NCI-H2107 (cell line): ENCODE measurements at places on chromosomes 6 and 20.

- peak; percentile 11 for DNase-seq
Observed at GRCh38 chr20:17873410-17874270, 95.0 kb downstream of the SNX5 start.

DNA sequence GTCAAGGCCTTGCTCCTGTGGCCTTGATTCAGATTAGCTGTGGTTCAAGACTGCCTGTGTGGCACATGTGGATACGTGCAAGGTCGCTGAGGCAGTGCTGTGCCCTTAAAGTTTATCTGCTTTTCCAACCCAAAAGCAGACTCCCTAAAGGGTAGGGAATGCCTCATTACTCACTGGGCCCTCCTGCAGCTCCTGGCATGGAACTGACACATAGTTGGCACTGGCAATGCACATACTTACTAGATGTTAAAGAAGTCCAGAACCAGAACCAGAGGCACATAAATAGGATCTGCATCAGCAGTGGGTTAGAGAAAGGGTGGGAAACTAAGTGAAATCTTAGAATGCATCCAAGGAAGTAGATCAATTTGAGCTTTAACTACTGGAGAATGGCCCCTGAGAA is 90.6 kb upstream of the MLN start:
- DNase-seq = no peak

GRCh38 chr6:99491171-99491570 is 24.1 kb downstream of the USP45 start:
- no peak for DNase-seq

GRCh38 chr6:63997734-63998133 is 362.1 kb downstream of the PHF3 start:
- DNase-seq = no peak

DNA sequence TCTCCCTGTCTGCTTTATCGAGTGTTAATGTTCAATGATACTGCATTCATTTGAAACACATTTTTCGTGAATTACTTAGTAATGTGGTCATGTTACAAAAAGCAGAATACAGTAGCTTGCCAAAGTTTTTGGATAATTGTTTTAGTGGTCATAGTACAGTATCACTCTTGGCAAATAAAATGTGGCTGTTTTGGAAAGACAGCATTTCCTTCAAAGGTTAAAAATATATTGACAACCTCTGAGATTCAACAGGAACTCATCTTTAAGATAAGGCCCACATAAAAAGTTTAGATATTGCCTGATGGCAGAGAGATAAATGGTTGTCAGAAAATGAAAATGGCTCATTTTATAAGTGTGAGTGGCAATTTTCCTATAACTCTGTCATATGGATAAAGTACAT is 297.7 kb upstream of the MAN1A1 start:
- no peak for DNase-seq

GRCh38 chr6:27806981-27807440 is 105.2 kb downstream of the OR2B2 start:
- DNase-seq = no peak

DNA sequence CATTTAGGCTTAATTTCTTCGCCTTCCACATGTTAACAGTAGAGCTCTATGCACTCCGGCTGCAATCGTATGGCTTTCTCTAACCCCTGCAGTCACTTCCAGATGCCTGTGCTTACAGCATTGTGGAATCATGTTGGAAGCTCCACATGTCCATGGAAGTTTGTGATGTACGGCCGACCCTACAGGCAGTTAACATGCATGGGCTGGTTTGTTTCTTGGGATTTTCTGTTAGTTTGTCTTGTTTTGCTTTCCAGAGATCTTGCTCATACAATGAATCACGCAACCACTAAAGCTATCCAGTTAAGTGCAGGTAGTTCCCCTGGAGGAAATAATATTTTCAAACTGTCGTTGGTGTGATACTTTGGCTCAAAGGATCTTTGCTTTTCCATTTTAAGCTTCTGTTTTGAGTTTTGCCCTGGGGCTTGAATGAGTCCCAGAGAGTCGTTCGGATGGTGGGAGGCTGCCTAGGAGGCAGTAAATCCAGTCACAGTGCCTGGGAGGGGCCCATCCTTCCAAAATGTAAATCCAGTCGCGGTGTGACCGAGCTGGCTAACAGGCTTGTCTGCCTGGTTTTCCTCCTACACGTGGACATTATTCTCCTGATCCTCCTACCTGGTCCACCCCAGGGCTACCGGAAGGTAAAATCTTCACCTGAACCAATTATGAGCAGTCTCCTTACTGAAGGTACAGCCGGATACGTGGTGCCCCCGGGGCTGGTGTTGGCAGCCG is 225.9 kb downstream of the SMOC2 start:
- DNase-seq = no peak

- no peak for DNase-seq
Observed at GRCh38 chr6:31510007-31510406, 12.1 kb downstream of the MICB start.

DNA sequence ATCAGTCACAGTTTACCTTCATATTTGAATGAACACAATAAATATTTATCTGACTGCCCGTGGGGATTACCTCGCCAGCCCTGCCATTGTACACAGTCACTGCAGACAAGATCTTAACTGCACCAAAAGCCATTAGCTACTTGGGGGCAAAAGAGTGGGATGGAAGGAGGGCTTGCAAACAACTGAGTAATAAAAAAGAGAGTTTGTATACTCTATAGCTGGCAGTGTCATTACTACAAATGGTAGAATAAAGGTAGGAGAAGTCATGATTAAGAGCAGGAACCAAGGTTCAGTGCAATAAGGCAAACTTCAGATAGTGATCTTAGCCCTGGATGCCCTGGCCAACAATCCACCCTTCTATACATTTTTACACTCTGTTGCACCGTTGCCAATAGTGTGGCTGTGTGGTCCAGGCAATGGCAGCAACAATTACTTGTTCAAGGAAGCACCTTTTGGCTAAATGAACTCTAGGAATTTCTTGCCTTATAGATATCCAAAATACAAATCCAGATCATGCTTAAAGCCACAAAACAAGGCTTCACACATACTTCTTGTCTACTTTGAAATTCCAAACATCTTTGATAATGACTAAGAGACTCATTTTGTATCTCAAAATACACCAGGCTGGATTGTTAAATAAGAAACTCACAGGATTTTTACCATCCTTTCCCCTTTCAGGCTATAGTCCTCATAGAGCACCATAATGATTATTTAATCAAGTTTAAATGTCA is 955.4 kb upstream of the ADGRB3 start:
- DNase-seq = no peak

DNA sequence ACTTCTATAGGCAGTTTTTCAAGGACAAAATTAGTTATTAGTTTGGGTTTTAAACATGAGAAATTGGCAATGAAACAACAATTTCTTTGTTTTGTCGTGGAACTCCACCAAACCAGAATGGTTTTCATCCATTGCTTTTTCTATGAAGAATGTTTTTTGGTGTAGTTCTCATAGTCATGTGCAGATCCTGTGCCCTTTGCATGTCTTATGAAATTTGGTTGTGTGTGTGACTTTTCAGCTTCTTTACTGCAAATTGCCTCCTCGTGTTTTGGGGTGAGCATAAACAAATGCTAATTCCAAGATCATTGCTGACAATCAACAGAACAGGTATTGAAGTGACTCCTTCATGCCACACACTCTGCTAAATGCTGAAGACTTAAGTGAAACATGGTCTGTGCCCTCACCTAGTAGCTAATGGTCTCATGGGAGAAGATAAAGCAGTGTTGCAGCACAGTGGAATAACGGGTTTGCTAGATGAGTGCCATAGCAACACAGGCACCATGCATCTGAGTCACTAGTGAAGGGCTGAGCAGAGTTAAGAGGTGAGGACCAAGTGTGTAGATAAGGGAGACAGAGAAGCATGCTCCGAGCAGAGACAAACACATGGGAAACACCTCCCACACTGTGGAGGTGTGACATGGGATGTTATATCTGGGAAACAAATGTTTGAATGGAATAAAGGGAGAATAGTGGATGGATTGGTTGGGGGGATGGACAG is 120.0 kb downstream of the SLC16A10 start:
- no peak for DNase-seq

DNA sequence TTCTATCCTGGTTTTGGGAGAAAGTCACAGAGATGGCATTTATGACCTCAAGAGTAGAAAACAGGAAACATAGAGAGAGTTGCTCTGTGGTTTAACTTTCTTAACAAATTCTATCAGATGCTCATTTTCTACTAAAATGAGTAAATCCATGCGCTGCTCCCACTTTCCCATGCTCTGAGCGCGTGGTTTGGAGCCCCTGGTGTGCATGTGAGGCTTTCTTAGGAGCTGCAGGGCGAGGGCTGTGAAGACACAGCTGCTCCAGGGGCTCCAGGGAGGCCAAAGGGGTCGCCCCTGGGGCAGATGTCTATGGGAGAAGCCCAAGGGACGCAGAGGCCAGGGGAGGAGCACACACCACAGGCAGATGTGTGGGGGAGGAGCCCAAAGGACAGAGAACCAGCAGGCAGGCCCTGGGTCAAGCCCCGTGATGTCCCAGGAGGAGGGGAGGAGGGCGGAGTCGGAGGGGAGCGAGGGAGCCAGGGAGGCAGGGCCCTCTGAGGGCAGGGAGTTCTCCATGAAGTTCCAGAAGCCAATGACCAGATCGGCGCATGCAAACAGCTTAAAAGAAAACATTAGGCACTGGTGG is 122.9 kb downstream of the IRF4 start:
- DNase-seq = no peak

GRCh38 chr6:35654883-35655282 is 33.8 kb downstream of the FKBP5 start:
- DNase-seq = no peak

DNA sequence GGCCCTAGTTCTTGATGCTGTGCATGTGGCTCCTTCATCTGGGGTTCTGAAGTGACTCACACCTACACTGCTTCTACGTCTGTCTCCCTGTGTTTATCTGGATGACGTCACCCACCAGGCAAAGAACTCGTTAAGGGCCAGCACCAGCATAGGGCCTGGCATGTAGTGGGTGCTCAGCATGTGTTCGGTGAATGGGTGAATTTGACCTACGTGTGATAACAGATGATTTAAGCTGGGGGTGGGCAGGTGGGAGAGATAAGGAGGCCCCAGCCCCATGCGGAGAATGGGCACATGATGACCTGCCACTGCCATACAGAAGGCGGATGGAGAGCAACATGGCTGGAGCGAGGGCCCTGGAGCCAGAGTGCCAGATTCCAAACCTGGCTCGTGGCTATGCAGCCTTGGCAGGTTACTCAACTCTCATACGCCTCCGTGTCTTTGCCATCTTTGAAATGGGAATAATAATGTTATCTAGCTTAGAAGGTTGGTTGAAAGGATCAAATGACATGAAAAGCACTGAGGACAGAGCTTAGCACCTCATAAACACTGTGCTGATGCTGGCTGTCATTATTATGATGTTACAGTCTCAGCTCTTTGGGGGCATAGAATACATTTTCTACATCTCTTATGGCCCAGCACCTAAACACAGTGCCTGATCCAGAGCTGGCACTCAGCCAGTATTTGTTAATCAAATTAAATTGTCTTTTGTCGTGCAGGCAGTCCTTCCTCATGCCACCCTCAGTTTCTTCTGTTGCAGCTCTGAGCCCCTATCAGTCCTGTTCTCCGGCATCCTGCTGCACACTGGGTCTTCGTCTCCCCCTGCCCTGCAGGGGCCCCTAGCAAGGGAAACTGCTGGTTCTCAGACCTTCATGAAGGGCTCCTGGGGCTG is 39.6 kb downstream of the VEGFA start:
- no peak for DNase-seq
